ENCODE measurements at places on chromosomes 3 and 15.
A peak's percentile ranks its signal among the peaks of the same experiment; 100 is the strongest.

- no peak for DNase-seq
These were observed 11.6 kb downstream of the H1-8 start for GRCh38 chr3:129554356-129555152.

GRCh38 chr15:60901647-60902046 is 327.5 kb downstream of the RORA start:
- no peak for DNase-seq

DNA sequence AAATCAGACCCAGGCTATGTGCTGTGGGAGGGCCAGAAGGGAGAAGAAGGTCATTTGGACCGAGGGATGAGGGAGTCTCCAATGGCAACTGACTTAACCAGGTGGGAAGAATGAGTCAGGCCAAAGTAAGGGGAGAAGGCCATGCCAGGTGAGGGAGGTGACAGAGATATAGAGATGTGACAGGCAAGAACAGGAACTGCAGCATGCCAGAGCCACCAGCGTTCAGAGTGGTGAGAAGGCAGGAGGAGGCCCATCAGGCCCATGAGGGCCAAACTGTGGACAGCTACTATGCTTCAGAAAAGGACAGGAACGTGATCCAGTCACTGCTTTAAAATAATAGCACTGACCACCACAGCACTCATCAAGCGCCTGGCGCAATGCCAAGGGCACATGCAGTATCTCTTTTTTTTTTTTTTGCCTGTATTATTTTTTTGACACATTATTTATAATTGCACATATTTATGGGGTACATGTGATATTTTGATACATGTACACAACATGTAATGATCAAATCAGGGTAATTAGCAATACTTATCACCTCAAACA is 154.3 kb upstream of the IGF1R start:
- DNase-seq = no peak

- DNase-seq = peak; percentile 63
These were observed 15.7 kb downstream of the PLEKHO2 start for GRCh38 chr15:64857421-64857820.

DNA sequence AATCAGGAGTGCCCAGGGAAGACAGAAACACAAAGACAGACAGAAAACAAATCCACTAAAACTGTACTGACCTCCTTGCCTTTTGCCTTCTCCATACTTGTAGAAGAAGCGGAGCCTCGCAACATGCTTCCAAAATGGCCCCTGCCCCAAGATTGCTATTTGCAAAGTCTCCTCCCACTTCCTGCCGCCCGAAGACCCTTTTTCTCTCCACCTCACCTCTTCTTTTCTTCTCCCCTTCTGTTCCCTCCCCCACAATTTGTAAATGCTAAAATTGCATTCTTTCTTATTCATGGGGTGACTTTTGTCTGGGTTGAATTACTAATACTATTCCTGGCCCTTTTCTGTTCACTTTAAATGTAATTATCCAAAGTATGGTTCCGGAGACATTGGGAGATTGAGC is at the start of gene DPPA4:
Gene DPPA4 (minus strand): TSS at position 154 of the 400 bp plus-strand sequence. CDS start 29 bp downstream, at position 125.
- DNase-seq = no peak

- no peak for DNase-seq
These were observed 65.1 kb downstream of the CD200R1L start for GRCh38 chr3:112781599-112781998.

GRCh38 chr3:160564949-160565441 is 376 bp downstream of the KPNA4 start:
- DNase-seq = peak; percentile 75

DNA sequence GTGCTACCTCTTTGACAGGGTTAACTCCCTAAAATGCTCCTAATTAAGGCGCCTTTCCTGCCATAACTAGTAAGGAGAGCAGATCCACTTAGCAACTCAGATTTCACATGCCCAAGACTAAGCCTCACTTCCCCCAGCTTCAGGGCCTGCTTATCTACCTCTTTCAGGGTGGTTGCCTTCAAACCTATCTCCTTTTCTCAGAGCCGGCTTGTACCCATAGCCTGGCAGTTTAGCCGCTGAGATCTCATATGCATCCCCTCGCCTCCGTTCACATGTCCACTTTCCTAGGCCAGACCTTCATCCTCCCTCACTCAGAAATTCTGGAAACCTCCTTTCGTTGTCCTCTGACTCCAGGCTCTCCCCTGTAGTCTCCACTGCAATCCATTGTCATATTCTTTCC is 1.0 kb upstream of the FSTL1 start:
- no peak for DNase-seq

GRCh38 chr15:89367485-89368451 is 33.1 kb upstream of the POLG start:
- peak; percentile 53 for DNase-seq

All from suppressor macrophage treated with lipopolysaccharide for 1 hour (primary cell).